Fibroblast of the aortic adventitia (primary cell): ENCODE measurements at places on chromosomes 3 and 15. TPM values are rescaled to one million over a fixed set of nuclear protein-coding genes. Genes with fewer than 3 reads are reported as not detected.

The SLC28A1 gene
- not detected in 2 replicates for total RNA-seq

- DNase-seq = no peak
Measured at GRCh38 chr3:4408958-4409357, 58.1 kb downstream of the SUMF1 start.

- DNase-seq = no peak
Measured at GRCh38 chr3:176787506-176787905, 409.8 kb downstream of the TBL1XR1 start.

- DNase-seq = no peak
Measured at GRCh38 chr3:139291276-139292051, 52.4 kb upstream of the MRPS22 start.

- peak; percentile 67 for DNase-seq
Measured at GRCh38 chr3:12175844-12176453, 17.2 kb upstream of the TIMP4 start.

- DNase-seq = no peak
Measured at GRCh38 chr3:54801977-54802376, 125.9 kb downstream of the LRTM1 start.
